ENCODE measurements at places on chromosomes 13 and 19.

GRCh38 chr13:93270769-93271742 lies 44.4 kb downstream of the GPC6 start:
- no peak for DNase-seq

- DNase-seq: no peak
Measured at GRCh38 chr19:35267353-35267817, 1.4 kb upstream of the USF2 start.

DNA sequence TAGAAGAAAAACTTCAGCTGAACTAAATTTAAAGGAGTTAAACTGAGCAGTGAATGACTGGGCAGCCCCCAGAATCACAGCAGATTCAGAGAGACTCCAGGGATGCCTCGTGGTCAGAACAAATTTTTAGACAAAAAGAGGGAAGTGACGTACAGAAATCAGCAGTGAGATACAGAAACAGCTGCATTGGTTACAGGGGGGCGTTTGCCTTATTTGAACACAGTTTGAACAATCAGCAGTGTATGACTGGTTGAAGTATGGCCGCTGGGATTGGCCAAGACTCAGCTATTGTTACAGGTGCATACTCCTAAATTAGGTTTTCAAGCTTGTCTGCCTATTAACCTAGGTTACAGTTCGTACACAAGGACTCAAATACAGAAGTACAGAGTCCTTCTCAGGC lies 2.2 kb upstream of the SPRYD7 start:
- DNase-seq: no peak

DNA sequence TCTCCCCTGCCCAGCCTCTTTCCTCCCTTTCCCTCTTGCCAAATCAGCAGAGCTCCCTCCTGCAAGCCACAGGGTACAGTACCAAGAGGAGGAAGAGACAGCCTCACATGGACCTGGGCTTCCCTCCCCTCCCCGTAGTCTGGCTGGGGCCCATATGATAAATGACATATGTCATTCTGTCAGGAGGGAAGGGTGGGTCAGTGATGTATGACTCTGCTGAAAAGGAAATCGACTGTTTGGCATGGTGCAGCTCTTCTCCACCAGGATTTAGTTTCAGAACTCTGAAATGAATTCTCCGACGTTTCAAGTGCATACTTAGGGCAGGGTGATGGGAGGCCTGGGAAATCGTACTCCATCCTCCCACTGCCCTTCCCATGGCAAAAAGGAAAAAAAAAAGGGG lies 9.8 kb downstream of the TSHZ3 start:
- no peak for DNase-seq

- no peak for DNase-seq
Measured at GRCh38 chr13:20288561-20288960, 56.4 kb upstream of the GJB6 start.

DNA sequence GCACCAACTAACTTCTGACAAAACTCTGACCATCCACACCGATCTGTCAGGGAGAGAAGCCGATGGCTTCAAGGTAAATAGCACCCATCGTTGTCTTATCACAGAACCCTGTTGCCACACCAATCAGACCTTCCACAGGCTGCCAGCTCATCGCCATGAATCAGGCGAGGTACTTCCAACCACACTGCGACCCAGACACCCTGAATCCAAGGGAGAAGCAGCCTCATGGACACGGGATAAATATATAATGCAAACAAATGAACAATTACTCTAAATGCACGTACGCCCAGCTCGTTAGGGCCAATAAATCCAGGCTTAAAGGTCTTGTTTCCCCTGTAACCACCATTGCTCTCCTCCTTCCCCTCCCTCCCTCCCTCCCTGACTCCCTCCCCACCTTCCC lies 20.8 kb downstream of the RANBP3 start:
- DNase-seq: no peak

GRCh38 chr13:102854675-102855074 lies 8.8 kb downstream of the ERCC5 start:
- DNase-seq: no peak

DNA sequence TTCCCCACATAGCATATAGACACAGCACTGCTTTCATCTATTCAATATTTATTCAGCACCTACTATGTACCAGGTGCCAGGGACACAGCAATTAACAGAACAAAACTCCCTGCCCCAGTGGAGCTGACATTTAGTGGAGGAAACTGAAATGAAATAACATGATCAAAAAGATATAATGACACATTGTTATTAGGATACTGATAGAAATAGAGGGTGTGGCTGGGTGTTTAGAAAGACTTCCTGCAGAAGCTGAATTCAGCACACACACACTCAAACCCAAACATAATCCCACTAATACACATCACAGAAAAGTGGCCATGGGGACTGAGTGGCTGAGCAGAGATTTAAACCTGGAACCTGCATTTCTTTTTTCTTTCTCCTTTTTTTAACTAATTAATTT lies 3.8 kb upstream of the CDC37 start:
- no peak for DNase-seq

GRCh38 chr19:55648585-55649267 lies 714 bp downstream of the CCDC106 start:
- DNase-seq: no peak

DNA sequence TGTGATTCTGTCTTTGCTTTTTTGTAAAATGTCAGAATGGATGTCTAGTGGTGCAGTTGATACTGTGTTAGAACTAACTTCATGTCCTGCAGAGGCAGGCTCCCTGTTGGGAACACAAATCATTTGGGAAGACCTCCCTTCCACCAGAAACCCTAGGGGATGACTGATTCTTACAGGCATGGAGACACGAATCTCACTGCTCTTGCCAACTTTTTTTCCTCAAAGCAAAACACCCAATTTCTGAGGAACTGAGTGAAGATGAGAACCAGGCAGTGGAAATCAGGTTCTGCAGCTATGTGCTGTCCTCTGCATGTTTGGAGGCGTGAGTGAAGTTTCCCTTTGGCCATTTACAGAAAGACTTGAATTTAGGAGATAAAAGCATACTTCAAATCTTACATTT lies 87.5 kb upstream of the CSNK1A1L start:
- DNase-seq: no peak

DNA sequence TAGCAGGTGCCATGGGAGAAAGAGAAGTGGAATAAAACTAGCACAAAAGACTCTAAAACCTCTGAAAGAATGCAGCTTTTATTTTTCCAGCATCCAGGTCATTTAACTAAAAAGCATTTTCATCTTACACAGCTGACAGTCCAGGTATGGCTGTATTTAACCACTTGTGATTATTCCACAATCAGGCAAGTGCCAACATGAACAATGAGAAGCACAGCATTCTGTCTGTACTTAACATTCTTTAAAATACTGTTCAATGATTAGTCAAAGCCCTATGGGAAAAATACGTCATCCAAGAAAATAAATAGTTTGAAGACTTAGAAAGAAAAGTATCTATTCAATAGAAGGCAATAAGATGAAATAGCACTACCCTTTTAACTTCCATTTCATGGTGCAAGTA lies 246.9 kb downstream of the LIG4 start:
- DNase-seq: no peak

- DNase-seq: no peak
Measured at GRCh38 chr13:75491376-75491775, 9.4 kb upstream of the TBC1D4 start.

DNA sequence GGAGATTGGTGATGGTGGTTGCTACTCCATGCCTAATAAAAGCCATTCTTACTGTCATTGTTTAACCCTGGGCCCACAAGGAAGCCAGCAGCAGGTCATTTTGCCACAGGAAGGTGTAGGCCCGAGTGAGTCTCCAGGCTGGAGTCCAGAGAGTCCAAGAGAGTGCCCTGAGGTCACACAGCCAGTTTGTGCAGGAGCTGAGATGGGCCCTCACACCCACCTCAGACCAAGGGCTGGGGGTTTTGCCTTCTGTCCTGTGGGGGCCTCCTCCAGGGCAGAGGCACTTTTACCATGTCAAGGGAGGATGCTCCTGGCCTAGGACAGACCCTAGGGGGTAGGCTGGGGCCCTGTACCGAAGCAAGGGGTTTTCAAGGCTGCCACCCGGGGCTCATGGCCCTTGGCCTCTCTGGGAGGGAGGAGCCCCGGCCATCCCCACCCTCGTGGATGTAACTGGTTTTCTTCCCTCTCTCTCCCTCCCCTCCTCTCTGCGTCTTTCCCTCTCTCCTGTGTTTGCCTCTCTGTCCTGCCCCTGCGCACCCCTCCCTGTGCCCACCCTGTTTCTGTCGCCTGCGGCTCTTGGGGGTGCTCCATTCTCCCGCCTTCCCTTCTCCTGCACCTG lies 8.0 kb downstream of the CYTH2 start:
- no peak for DNase-seq

- DNase-seq: peak; percentile 66
Measured at GRCh38 chr19:33235269-33235995, 9.8 kb upstream of the SLC7A10 start.

GRCh38 chr19:50547385-50548190 lies 20.6 kb downstream of the LRRC4B start:
- DNase-seq: no peak

- no peak for DNase-seq
Measured at GRCh38 chr19:17240826-17241399, 4.8 kb downstream of the NR2F6 start.

- no peak for DNase-seq
Measured at GRCh38 chr13:106500445-106500844, 35.0 kb downstream of the EFNB2 start.
